ENCODE measurements at places on chromosomes 2 and 18.

DNA sequence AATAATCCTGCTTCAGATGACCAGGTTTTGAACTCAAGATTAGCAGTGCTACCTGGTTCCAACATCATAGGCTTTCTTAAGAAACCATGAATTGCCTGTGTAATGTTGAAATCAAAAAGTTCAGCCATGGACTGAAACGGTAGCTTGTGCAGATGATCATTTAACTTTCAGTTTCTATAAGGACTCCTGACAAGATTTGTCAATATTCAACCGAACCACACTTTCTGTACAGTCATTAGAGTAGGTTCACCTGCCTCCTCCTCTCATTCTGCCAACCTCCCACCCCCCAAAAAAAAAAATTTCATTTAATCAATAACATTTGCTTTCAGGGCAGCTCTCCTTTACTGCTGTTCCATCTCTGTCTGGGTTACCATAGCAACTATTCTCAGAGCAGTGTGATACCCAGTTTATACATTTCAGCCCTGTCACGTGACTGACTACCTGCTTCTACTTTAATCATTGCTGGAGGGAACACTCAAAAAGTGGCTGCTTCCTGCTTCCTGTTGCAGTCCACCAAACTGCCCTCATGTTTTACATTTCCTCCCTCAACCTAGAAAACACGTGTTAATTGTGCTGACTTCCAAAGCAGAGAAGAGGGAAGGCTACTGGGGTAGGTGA is 275.5 kb downstream of the SS18 start:
- DNase-seq: no peak

GRCh38 chr2:12928197-12928774 is 211.6 kb downstream of the TRIB2 start:
- DNase-seq: peak; percentile 88

DNA sequence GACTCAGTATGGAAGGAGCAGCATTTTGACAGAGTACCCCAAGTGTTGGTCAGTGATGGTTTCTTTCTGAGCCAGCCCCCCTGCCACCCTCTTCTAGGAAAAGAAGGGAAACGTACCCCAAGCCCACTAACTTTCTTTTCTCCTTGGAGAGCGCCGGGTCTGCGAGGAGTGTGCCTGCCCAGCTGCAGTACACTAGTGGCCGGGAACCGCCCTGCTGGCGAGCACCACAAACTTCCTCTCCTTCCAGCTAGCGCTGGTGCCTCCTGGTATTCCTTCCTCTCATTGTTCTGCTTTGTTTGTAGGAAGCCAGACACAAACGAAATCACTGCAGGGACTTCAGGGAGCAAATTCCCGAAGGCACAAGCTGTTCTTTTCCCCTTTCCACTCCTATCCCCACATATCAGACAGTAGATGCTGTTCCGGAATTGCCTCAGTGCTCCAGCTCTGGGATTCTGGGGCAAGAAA is 1.8 kb downstream of the CCDC85A start:
- DNase-seq: peak; percentile 26

DNA sequence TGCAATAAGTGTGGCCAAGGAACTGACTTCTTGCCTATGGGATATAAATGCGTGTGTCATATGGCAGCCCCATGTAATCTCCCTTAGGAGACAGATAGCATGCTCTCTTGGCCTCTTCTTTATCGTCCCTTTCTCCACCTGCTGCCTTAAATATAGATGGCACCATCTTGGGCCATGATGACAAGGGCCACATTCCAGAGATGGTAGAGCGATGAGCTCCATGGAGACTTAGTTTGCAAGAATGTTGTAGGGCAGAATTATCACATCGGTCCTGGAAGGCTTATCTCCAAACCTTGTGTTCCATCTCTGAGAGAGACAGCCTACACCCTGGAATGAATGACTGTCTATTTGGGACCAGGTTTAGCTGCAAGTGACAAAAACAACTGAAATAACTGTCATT is 536.7 kb downstream of the TNS1 start:
- DNase-seq: no peak

DNA sequence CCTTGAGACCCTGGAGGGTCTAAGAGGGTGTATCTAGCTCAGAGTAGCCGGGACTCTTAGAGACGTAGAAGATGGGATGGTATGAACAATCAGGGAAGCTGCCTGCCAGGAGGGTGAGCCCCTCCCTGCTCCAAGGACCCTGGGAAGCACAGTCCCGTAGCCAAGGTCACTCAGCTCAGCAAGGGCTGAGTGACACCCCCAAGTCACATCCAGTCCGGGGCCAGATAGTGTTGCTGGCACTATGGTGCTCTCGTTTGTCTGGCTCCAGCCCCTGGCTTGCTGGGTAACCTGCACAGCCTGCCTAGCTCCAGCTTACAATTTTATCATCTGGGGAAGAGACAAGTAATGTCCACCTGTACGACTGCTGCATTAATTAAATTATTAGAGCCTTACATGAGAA is 22.3 kb downstream of the REEP1 start:
- no peak for DNase-seq

DNA sequence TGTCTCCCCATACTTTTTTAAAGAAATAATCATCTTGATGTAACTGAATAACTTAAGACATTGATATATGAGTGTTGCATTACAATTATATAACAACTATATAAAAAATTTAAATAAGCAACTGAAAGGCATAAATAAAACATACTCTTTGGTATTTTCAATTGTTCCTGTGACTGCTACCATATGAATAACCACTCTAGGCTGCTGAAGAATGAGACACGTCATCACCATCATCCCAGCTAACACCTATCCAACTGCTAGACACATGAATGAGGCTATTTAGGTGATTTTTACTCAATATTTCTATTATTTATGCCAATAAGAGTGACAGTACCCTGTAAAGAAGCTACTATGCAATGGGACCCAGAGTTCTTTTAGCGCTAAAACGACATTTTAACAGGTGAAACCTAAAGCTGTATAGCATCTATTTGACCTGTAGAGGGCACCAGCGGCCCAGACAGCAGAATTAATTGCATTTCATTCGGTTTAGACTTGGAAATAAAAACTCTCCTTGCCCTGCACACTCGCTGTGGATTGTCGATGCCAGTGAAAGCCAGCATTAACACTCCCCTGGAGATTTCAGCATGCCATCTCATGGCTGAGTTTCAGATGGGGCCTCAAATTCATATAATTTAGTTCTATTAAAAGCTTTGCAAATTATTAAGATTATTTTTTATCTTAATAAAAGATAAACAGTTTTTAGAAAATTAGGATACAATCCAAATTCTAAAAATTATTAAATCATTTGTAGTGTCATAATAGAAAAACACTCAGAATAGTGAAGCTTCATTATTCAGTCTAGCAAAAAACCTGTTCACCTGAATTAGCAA is 89.4 kb upstream of the MAP2 start:
- peak; percentile 40 for DNase-seq

- peak; percentile 56 for DNase-seq
Measured at GRCh38 chr2:50956886-50957285, 75.0 kb downstream of the NRXN1 start.

- DNase-seq: no peak
Measured at GRCh38 chr2:239299218-239299939, 101.4 kb downstream of the HDAC4 start.

- no peak for DNase-seq
Measured at GRCh38 chr2:10876394-10876793, 35.3 kb upstream of the KCNF1 start.

GRCh38 chr18:2036086-2036485 is 535.2 kb downstream of the METTL4 start:
- DNase-seq: no peak

- no peak for DNase-seq
Measured at GRCh38 chr2:111199840-111200239, 79.1 kb downstream of the BCL2L11 start.

- no peak for DNase-seq
Measured at GRCh38 chr18:69599377-69599776, 198.7 kb downstream of the DOK6 start.

GRCh38 chr18:13982126-13982525 is 66.8 kb upstream of the MC2R start:
- DNase-seq: no peak

DNA sequence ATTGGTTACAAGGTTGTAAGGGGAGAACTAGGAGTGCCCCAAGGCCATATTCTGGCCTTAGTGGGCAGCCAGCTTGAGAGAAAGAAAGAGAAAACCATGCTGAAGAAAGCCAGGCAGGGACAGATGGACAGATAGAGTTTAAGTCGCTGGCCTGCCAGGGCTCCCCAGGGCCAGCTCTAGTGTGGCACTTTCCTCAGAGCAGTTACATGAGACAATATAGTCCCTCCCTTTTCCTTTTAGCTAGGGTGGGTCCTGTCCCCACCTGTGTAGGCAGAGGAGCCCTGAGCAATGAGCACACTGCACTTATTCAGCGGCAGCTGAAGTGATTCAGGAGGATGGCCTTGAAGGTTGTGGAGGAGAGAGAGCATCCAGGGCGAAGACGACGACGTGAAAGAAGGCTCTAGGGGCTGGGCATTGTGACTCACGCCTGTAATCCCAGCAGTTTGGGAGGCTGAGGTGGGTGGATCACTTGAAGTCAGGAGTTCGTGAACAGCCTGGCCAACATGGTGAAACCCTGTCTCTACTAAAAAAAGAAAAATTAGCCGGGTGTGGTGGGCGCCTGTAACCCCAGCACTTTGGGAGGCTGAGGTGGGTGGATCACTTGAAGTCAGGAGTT is 152.0 kb upstream of the SLC1A4 start:
- DNase-seq: no peak

- DNase-seq: no peak
Measured at GRCh38 chr2:118705032-118705431, 142.4 kb downstream of the EN1 start.

- no peak for DNase-seq
Measured at GRCh38 chr2:19932928-19933327, 31.1 kb upstream of the TTC32 start.

DNA sequence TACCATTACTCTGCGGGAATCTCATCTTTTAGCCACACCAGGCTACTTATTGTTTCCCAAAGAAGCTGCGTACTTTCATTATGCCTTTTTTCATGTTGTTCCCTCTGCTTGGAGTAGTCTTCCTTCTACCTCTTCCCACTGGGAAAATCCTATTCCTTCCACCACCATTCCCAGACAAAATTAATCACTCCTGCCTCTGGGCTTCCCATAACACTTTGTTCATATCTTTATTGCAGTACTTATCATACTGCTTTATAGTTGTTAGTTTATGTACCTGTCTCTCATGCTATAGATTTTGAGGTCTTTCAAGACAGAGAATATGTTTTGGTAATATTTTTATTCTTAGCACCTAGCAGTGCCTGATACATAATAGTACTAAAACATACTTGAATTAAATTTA is 16.2 kb downstream of the OTX1 start:
- no peak for DNase-seq

DNA sequence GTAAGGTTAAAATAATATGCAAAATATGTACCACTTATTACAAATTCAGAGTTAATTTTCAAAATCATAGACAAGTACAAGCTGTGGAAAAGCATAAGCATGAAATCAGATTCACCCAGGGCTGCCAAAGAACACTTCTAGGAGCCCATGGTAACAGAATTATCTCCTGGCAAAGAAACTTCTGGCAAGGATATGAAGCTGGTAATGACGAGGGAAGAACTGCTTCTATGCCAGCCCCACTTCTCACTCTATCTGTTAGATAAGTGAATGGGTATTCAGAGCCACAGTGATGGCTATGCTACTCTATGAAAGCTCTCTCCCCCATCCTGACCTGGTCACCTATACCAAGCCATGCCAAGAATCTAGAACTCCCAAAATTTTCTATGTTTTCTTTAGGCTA is 36.9 kb upstream of the PDE1A start:
- DNase-seq: no peak

DNA sequence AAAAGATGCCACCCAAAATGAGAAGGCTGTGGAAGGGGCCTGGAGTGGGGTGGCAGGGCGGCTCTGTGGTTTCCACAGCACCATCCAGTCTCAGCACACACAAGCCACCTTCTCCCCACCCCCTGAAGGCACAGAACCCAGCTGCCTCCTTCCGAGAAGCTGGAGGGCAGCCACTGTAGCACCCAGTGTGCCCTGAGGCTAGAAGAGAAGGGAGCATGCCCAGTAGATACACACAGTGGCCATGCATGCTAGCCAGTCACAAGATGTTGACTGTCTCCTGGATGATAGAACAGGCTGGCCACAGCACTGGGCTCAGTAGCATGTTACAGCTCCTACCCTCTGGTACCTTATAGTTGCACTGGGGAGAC is 148.9 kb upstream of the EPAS1 start:
- peak; percentile 10 for DNase-seq

- DNase-seq: no peak
Measured at GRCh38 chr2:132419941-132420340, 3.3 kb downstream of the GPR39 start.

DNA sequence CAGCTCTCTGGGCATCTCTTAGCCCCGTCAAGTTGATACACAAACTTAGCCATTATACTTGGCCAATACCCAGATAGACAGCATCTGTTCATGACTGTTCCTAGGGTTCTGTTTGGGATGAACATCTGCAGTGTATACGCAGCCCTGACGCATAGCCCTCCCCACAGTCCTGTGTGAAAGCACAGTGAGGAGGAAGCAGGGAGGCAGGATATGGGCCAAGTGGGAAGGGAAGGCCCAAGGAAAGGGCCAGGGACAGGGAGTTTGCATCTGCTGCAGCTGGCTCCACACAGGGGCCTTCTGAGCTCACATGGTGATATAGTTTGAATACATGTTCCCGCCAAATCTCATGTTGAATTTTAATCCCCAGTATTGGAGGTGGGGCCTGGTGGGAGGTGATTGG is 80.2 kb downstream of the CMPK2 start:
- no peak for DNase-seq

- no peak for DNase-seq
Measured at GRCh38 chr2:118737684-118738083, 109.8 kb downstream of the EN1 start.

DNA sequence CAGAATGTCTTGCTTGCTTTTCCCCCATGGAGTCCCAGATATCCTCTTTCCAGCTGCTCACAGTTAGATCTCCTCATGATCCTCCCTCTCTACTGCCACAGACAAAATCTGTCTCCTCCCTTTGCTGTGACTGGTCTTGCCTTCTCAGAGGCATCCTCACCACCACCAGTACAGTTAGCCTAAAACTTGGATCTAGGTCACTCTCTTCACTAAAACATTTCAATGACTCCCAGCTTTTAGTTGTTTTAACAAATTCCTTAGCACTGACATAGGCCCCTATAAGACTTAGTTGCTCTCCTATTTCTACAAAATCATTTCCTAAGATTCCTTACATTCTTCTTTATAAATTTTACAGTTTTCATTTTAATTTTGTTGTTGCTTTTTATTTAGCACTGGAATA is 734.2 kb upstream of the CHAC2 start:
- DNase-seq: no peak

GRCh38 chr2:234701841-234702240 is 205.0 kb upstream of the ARL4C start:
- no peak for DNase-seq

DNA sequence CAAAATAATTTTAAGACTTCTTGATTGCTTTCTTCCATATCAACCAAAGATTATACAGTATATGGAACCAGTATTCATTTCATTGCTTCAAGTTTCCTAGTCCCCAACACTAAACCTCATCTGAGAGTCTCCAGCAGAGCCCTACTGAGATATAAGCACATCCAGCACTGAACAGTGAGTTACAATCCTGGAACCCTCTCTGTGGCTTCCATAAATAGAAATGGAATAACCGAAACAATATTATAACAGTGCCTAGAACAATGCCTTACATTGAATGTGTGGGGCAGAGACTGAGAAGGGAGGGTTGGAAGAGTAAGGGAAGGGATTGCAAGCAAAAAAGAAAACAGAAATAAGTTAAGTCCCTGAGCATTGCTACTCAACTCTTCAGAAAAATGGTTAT is 18.9 kb downstream of the AAK1 start:
- DNase-seq: peak; percentile 85

Measured in foreskin melanocyte (primary cell).